NCI-H2107 (cell line): ENCODE measurements at places on chromosomes 11 and 22.

- DNase-seq = no peak
These were observed 38.2 kb downstream of the BRD1 start for GRCh38 chr22:49789289-49790141.

DNA sequence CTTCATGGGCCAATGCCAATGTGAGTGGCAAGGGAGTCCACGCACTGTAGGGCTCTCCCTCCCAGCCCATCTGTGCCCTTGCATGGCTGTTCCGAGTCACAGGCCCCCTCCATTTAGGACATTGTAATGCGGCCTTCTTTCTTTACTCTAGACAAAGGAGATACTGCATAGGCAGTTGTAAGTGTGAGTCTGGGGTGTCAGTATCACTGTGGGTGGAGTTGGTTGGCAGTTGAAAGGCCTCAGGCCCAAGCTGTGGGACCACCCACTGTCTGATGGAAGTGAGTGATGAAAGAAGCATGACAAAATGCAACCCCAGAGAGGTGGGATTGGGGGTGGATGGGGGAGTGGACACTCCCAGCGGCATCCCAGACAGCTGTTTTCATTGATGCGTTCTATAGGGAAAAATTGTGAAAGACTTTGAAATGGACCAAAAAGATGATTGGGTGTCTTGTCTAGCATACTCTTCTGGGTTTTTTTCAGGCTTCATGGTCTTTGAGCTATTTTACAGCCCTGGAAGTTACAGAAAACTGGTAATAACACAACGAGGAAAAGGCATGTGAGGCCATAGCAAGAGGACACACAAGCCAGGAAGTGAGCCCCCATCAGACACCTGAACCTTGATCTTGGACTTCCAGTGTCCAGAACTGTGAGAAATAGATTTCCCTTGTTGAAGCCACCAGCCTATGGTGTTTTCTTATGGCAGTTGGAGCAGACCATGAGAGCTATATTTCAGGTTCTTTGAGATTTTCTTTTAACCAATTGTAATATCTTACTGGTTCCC is 114.6 kb downstream of the NECTIN1 start:
- no peak for DNase-seq

GRCh38 chr11:78476066-78476465 is 58.4 kb upstream of the GAB2 start:
- DNase-seq = no peak

GRCh38 chr11:68709062-68709461 is 24.7 kb downstream of the GAL start:
- no peak for DNase-seq

GRCh38 chr22:23530106-23530505 is 50.0 kb downstream of the IGLL1 start:
- no peak for DNase-seq
